ENCODE measurements at places on chromosomes 13 and 19.

- DNase-seq, result no peak
Measured at GRCh38 chr13:48976576-48977285, 1.0 kb downstream of the FNDC3A start.

DNA sequence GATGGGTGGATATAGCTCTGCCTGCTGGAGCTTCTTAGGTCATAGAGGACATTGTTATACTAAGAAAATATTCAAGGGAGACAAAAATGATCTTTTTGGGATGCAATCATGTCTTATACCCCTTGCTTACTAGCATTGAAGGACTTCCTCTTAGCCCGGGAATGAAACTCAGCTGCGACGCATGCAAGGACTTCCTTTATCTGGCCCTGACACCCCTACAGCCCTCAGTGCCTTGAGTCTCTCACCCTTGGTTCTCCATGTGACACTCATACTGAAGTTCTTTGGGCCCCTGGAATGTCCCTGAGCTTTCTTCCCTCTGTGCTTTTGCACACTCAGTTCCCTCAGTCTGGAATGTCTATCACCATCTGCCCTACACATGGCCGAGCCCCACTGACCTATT lies 72.5 kb upstream of the MTIF3 start:
- no peak for DNase-seq

DNA sequence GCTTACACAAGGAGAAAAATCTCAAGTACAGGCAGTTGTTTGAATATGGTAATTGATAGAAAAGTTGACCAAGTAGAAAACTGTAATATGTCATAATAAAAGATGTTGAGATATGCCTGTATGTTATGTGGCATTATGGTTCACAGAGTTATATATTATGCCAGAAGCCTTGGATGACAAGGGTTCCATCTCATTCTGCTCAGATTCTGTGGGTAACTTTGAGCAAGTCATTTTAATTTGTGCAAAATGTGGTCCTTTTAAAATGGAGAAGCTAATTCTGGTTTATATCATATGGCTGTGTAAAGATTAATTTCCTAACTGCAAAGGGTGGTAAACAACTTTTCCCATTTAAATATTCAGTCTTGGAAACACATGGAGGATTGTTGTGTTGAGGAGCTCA lies 180.9 kb downstream of the GPC6 start:
- no peak for DNase-seq

GRCh38 chr13:78265098-78265497 lies 338.3 kb downstream of the POU4F1 start:
- DNase-seq, result no peak

DNA sequence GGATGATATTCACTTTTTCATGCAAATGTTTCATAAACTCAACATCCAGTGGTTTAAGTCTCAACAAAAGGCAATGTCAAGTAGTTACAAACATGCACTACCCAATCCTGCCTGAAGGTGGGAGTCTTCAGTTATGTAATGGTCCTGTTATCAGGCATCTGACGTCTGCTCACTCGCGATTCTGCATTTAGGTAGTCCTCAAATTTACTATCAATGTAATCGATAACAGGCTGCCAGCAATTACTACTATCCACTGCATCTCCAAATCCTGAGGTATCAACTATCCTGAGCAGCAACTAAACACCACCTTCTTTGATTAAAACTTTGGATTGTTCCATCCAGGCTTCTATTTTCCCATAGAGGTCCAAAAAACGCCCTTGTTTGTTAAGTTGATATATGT lies 51.2 kb downstream of the NLRP12 start:
- DNase-seq, result no peak

DNA sequence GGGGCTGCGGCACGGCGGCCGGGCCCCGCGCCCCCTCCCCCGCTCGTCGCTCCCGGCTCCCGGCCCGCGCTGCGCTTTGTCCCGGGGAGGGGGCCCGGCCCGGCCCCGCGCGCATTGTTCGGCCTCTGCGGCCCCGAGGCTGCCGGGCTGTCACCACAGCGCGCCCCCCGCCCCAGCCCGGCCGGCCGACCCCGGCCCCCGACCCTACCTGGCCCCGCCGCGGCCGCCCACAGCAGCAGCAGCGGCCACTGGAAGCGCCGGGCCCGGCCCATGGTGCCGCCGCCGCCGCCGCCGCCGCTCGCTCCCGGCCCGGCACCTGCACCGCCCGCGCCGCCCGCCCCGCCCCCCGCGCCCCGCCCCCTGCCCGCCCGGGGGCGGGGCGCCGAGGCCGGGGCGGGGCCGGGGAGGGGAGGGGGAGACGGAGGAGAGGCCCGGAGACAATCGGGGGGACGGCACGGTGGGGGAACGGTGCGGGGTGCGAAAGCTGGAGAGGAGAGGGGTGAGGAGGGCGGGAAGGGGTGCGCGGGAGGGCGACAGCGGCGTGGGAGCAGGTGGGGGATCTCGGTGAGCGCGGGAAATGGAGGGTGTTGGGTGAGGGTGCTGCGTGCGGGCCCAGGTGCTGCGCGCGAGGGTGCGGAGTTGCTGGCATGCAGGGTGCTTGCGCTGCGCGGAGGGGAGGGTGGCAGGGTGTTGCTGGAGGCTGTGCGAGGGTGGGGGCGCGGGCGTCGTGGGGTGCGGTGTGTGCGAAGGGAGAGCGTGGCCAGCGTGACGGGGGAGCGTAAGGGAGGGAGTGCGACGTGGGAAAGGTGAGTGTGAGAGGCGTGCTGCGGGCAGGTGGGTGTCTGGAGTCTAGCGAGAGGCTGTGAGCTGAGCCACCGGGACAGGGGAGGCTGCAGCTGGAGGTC lies at the start of gene CADM4:
Gene CADM4, minus strand, starts transcription at position 332 of the 905 bp plus-strand sequence. Its CDS starts 60 bp downstream, at position 272.
- peak; percentile 50 for DNase-seq

- no peak for DNase-seq
Measured at GRCh38 chr13:53507741-53508140, 479.1 kb downstream of the OLFM4 start.

- DNase-seq, result peak; percentile 52
Measured at GRCh38 chr19:49333811-49334288, 1.4 kb upstream of the CD37 start.

GRCh38 chr13:22644941-22645340 lies 535.8 kb upstream of the SGCG start:
- no peak for DNase-seq

GRCh38 chr13:27229642-27230041 lies 21.7 kb upstream of the RPL21 start:
- no peak for DNase-seq

DNA sequence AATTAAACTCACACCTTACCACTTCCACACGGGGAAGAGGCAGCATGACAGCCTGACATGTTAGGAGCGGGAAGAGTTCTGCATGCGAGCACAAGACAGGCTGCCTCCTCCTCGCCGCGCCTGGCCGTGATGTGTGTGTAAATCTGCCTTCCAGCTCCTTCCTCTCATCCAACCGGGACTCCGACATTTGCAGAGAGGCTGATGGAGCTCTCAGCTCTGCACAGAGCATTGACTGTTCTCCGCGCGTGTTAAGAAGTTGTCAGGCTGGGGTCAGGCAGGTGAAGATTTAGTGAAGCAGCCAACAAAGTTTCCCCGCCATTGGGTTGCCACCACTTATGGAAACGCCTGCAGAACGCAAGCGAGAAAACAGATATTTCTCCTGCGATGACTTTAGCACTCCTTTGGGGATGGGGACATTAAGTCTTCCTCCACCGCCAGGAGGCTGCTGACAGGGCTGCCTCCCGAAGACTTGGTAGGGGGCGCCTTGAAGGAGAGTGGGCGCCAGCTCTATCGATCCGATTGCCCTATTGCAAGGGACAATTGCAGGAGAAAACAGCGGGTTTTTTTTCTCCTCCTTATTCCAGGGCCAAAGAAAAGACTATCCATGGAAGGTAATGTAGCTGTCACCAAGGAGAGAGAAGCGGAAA lies 213.9 kb upstream of the TSHZ3 start:
- no peak for DNase-seq

DNA sequence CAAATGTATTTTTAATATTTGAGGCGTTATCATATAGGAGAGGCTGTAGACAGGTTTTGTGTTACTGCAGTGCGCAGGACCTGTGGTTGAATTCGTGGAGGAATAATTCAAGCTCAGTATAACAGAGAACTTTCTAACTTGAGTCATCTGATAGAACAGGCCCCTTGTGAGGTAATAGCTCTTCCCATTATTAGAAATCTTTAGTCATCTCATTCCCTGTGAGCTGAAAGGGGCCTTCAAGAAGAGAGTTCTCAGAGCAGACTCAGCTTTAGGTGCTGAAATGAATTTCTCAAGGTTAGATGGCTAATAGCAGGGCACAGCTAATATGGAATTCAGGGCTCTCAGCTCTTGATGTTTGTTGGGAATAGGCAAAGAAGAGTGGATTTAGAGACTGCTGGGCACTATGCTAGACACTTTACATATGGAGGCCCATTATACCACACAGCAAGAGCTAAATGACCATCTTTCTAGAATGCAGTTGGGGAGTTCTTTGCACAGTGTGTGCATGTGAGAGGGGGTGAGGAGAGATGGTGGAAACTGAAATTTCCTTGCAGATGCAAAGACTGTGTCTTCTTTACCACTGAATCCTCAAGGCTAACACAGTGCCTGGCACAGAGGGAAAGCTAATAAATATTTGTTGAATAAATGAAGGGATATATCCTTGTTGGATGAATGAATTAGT lies 89.5 kb downstream of the DGKH start:
- no peak for DNase-seq

- no peak for DNase-seq
Measured at GRCh38 chr13:79442706-79443105, 36.7 kb upstream of the RBM26 start.

DNA sequence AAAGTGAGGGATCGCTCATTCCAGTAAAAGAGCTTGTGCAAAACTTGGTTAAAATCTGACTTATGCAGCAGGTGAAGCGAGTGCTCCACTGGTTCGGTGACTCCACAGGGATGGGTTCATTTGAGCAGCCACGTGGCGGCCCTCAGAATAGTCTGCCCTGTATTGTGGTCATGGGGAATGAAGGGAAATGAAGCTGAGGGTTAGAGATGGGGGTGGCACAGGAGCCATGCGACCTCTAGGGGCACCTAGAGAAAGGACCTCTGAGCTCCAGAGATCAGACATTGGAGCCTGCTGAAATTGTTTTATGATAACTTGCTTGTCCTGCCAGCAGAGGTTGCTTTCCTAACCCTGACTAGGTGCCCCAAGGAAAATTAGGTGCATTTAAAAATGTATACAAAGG lies 26.6 kb downstream of the CBY2 start:
- DNase-seq, result peak; percentile 35

- no peak for DNase-seq
Measured at GRCh38 chr13:79311386-79311785, 94.7 kb downstream of the RBM26 start.

- DNase-seq, result no peak
Measured at GRCh38 chr13:41216160-41216559, 21.8 kb upstream of the KBTBD7 start.

DNA sequence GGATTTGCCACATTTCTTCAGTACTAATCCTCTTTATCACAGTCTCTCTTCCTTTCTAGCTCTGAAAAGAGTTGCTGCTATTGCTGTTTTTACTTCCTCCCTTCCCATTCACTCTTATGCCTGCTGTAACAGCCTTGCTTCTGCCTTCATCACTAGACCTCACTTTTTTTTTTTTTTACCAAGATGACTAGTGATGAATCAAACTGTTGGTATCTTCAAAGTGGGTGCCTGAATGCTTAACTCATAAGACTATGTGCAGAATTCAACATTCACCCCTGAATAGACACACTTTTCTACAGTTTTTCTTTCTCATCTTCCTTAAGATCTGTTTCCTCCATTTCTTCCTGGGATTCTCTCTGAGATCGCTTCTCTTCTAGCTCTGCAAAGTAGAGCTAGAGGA lies 217.2 kb upstream of the HTR2A start:
- no peak for DNase-seq

DNA sequence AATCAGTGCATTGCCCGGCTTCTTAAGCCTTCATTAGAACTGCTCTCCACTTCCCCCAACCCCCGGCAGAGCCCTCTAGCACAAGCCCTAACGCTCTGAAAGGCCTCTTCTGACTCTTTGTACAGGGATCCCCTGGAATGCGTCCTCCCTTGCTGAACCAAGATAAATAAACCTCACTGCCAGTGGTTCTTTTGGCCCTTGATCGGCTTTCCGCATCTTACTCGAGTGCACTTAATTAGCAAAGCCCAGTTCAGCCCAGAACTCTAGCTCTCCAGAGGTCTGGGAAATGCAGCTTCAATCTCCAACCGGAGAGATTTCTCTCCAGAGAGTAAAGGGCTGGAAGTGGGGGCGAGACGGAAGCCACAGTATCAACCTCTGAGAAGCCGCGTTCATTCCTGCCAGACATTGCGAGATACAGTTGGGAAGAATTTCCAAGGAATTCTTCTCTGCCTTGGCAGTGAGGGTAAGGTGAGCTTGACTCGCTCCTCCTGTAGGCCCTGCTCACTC lies 8.7 kb upstream of the ZNF444 start:
- no peak for DNase-seq

DNA sequence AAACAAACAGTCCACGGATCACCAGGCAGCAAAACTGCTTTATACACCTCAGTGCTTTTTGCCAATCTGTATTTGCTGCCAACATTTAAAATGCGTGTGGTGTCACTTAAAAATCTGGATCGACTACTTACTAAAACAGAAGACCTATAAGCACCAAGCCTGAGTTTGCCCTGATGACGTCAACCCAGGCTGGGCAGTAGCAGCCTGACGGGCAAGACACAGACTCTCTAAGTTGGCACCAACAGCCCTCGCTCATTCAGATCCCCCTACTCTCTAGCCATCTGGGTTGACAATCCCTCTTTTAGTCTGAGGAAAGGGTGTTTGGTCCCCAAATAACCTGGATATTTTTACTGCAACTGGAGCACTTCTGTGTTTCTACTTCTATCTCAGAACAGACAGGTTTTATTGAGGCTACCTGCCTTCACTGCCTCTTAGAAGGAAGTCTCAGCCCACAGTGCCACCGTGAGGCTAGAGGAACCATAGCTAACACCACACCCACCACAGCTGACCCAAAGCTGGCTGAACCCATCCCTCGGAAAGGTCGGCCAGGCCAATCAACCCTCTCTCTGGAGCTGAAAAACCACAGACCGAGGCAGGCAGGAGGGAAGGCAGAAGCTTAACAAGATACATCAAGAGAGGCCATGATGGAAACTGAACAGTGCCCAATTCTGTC lies 6.9 kb downstream of the SUGP2 start:
- no peak for DNase-seq

DNA sequence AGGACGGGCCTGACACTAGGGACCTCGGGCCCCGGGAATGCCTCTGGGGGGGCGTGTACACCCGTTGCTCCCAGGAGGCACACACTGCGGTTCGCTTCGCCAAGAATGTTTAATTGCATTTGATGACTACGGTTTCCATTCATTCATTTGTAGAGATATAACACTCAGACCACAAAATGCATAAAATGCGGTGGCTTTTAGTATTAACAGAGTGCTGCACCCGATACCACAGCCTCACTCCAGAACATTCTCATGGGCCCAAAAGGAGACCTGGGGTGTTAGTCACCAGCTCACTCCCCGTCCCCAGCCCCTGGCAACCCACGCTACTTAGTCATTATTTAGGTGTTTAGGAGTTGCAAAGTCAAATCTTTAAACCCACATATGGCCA lies 21.8 kb downstream of the HCN2 start:
- DNase-seq, result no peak

- no peak for DNase-seq
Measured at GRCh38 chr19:1469255-1470054, 9.6 kb downstream of the C19orf25 start.

Data from GM19239 (cell line).